GM12878 (cell line): ENCODE measurements at places on chromosomes 7 and 10.

DNA sequence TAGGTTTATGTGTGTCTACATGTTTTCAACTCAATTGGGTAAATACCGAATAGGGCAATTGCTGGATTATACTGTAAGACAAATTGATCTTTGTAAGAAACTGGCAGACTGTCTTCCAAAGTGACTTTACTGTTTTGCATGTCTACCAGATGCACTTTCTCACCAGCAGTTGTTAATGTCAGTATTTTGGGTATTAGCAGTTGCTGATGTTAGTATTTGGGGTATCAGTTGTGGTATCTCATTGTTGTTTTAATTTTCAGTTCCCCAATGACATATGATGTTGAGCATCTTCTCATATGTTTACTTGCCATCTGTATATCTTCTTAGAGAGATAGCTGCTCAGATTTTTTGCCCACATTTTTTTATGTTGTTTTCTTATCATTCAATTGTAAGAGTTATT is 10.6 kb downstream of the PDE6C start:
- DNase-seq, result peak; percentile 3

DNA sequence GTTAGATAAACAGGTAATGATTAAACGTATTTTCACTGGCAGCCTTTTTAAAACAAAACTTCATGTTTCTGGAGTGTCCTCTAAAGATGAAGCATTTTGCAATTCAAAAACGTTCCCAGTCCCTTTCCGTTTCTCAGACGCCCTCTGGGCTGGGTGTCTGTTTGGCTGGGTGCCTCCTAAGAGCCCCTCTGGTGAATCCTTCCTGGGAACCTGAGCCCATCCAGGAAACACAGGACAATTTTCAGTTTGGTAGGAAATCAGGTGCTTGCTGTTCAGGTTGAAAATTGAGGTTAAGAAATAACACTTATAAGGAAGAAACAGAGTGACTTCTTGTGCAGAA is 76.7 kb downstream of the CHN2 start:
- no peak for DNase-seq

DNA sequence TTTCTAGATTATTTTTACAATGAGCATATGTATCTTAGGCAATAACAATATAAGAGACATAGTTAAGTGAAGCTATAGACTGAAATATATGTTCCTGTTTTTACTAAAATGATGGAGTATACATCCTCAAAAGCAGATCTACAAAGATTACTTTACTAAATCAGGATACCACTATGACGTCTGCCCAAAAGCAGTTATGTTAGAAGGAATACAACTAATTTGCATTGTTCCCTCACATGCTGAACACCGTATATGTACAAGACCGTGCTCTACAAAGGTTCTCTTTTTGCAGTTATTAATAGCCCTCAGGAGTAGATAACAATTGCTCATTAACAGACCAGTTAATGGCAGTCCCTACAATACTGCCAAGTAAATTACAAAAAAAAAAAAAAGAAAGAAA is 137.5 kb downstream of the CD36 start:
- no peak for DNase-seq

DNA sequence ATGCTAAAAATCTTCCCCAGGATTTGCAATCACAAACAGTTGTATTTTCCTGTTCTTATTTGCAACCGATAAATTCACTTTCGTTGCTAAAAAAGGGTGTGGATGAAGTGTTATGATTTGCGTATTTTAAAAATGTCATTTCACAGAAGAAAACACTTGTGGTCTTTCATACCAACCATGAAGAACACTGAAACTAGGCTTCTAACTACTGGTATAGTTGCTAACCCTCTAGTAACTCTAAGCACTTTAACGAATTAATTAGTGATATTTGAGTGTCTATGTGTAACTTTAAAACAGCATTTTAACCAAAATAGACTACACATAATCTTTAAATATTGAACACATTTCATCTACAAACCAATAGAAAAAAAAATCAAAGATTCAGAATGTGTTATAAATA is 188.1 kb upstream of the PTN start:
- DNase-seq, result no peak

DNA sequence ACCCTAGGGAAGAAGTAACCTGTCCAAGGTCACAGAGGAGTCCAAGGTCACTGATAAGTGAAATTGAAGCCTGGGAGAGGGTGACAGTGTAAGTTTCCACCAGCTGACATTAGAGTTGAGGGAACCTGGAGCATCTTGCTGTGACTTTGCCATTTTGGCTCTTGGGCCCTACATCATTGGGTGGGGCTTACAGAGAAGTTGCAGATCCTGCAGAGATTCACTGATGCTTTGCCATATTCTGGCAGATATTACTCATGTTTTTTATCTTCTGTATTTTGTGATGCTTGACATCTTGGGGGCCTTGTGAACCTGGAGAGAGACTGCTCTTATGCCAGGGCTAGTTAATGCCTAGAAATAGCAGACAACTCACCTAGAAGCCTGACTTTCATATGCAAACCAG is 36.5 kb downstream of the SMKR1 start:
- DNase-seq, result no peak

GRCh38 chr7:80635998-80636397 is 2.4 kb upstream of the CD36 start:
- DNase-seq, result no peak

- peak; percentile 19 for DNase-seq
Measured at GRCh38 chr7:143892527-143893300, 9.3 kb downstream of the TCAF1 start.

DNA sequence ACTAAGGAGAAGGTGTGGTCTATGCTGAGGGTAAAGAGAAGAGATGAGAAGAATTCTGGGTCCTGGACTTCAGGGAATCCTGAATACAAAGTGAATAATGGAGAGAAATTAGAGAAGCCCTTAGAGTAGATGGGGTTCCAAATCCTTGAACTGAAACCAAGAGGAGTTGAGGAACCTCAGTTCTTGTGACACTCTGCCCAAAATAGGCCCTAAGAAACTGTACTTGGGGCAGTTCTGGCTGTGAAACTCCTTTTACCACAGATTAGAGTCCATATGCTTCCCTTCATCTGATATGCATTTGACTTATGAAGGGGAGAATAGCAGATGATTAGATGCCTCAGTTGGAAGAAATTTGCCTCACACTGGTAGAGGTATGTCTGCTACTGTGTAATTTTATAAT is 19.0 kb downstream of the TES start:
- DNase-seq, result no peak

DNA sequence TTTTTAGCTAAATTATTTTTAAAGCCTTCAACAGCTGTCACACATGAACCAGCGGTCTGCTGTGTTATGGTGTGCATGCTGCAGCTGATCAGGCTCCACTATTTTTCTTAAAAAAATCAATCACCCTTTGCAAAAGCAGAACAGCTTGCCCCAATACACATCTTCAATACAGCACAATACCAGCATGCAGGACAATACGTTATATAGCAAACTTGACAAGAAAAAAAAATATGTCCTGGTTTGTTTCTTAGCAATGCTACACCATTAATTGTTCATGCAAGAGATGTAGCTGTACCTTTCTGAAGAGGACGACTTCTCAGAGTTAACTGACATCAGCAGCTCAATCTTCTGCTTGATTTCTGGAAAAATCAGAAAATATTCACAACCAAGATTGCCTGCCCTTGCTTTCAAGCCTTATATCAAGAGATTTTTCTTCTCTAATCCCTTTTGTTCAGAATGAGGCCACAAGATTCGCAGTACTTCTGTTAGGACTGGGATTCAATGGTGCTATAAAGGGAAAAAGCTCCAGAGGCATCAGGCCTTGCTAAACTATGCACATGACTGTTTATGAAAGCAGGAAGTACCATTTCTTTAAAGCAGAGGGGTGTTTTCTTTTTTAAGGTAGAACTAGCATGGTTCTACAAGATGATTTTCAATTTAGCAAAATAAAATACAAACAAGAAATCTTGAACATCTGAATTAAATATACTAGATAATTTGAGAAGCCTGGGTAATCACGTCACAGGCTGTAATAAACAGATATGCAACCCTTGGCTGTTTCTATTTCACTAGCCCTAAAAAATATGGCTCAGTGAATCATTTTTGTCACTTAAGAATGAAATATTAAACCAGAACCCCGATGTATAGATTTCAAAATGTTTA is 120.0 kb downstream of the SRPK2 start:
- DNase-seq, result no peak

DNA sequence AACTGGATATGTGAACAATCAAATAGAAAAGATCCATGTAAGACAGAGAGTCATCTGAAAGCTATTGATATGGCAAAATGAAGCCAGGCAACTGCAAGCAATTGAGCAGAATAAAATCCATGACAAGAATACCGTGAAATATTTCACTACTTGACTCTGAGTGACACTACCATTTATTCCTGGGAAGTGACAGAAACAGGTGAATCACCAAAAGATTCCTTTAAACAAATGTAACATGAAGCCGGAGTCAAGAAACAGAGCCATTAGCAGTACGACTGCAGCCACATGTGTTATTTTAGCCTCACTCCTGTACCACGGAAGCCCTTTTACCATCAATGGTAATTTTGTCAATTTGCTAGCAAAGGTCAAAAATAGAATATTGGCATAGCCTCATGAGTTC is 197.7 kb upstream of the POT1 start:
- DNase-seq, result no peak

DNA sequence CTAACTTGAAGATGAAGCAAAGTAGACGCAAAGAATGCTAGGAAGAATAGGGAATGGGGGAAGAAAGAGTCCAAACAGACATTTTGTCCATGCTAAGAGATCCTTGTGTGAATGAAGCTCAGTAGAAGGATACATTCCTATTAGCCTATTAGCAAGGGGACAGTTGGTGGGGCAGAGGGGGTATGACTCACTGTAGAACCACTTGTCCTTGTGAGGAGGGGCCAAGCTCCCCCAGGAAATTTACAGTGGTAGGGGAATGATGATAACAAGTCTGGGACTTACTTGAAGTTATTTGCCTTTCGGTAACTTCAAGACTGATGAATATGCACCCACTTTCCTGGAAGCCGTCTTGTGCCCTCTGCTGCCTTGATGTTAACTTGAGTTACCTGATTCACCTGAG is 17.2 kb upstream of the SYPL1 start:
- no peak for DNase-seq

- DNase-seq, result no peak
Measured at GRCh38 chr7:4681218-4681851, 760 bp upstream of the FOXK1 start.

- peak; percentile 21 for DNase-seq
Measured at GRCh38 chr10:89954787-89955566, 253.6 kb downstream of the KIF20B start.

- no peak for DNase-seq
Measured at GRCh38 chr10:72588266-72588665, 37.6 kb downstream of the MICU1 start.

GRCh38 chr10:99325281-99325680 is 3.9 kb upstream of the CNNM1 start:
- no peak for DNase-seq

DNA sequence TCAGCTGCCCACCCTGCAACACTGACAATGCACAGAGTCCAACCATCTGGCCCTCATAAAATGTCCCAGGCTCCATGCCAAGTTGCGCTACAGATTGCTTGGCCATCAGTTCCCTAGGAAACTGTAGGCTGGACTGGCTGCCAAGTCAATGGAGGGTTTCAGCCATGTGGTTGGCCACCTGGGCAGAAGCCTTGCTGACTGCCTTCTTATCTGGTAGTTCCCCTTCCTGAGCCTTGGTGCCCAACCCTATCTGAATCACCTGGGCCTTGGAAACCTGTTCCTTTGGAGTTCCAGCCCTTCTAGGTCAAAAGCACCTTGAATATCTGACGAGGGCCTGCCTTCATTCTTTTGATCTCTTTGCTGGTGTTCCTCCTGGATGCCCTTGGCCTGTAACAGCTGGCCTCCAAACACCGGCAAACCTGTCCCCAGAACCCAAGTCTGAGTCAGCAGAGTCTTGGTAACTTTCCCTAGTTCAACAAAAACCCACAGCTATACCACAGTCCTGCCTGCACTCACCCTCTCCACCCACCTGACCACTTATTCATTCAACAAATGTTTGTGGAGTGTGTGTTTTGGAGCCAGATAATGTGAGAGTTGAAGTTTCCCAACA is 37.4 kb upstream of the KDM7A start:
- peak; percentile 43 for DNase-seq

- no peak for DNase-seq
Measured at GRCh38 chr7:89145801-89146200, 350.3 kb upstream of the TEX47 start.

DNA sequence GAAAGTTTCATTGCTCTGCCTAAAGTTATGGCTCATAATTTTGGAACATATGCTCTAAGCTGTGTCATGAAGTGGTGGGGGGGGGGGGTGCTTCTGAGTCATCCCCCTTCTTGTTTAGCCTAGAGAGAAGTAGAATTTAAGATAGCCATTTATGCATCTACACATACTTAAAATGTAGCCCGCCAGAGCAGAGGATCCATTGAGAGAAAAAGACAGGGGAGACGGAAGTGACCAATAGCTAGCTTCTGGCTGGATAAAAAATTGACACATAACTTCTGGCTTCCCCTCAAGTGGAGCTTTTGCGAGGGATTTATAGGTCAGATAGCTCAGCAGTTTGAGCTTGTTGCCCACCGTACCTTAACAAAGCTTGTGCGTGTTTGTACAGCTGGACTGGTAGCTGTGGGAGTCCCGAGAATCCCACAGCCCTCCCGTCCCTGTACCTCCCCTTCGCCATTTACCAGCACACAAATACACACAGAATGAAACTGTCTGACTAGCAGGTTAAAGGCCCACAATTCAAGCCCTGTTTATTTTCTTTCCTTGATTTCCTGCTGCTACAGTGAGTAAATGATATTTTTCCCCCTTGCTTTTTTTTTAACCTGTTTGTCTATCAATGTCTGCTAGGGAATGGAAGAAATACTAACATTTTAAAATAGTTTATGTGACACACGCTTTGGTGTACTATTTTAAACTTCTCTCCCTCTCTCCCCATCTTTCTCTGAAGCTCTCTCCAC is 232.6 kb upstream of the FERD3L start:
- DNase-seq, result no peak

- no peak for DNase-seq
Measured at GRCh38 chr10:16741540-16741939, 75.7 kb downstream of the RSU1 start.

DNA sequence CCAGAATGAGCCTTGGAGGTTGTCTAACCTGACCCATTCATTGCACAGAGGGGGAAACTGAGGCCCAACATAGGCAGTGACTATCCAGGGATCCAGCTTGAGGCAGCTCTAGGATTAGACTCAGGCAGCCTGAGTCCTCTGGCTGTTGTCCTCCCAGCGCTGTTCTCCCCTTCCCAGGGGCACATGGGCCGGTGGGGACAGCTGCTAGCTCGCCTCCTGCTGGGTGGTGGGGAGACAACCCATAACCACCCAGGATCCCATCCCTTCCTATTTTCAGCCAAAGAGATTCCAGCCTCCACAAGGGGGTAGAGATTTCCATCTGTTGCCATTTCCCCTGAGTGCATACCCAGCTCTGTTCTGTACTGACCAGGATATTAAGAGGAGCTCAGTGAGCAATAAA is 145.1 kb upstream of the GPR26 start:
- no peak for DNase-seq
